ENCODE measurements at places on chromosomes 3 and 15.

- H3K27ac ChIP-seq: no peak overlapping the region
- no peaks in the 10 kb centered on the region for H3K36me3 ChIP-seq
- H3K27me3 ChIP-seq: peaks cover 7% of the 10 kb centered on the region
- H3K4me3 ChIP-seq: no peak overlapping the region
These were observed 41.3 kb upstream of the GCNT3 start for GRCh38 chr15:59570315-59570714.

- H3K27me3 ChIP-seq: peaks cover 46% of the 10 kb centered on the region
- no peak overlapping the region for H3K4me3 ChIP-seq
- no peak overlapping the region for H3K27ac ChIP-seq
- H3K36me3 ChIP-seq: no peaks in the 10 kb centered on the region
- no peaks in the 10 kb centered on the region for H3K4me1 ChIP-seq
These were observed 11.6 kb upstream of the ACAN start for GRCh38 chr15:88791637-88792036.

DNA sequence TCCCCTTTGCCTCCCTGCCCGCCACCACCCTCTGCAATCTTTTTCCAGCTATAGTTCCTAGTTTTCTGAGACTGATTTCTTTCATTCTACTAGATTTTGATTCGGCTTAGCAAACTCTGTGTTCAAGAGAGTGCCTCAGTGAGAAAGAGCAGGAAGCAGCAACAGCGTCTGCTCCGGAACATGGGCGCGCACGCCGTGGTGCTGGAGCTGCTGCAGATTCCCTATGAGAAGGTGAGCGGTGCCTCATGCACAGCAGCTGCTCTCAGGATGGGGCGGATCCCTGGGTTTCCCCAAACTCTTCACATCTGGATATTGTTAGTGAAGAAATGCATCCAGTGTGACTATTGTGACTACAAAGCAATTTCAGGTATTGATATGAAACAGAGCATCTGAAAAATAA lies 191.8 kb downstream of the ITPR1 start:
- H3K4me1 ChIP-seq: no peaks in the 10 kb centered on the region
- H3K36me3 ChIP-seq: peaks cover 95% of the 10 kb centered on the region
- DNase-seq: no peak
- H3K27ac ChIP-seq: no peak overlapping the region

DNA sequence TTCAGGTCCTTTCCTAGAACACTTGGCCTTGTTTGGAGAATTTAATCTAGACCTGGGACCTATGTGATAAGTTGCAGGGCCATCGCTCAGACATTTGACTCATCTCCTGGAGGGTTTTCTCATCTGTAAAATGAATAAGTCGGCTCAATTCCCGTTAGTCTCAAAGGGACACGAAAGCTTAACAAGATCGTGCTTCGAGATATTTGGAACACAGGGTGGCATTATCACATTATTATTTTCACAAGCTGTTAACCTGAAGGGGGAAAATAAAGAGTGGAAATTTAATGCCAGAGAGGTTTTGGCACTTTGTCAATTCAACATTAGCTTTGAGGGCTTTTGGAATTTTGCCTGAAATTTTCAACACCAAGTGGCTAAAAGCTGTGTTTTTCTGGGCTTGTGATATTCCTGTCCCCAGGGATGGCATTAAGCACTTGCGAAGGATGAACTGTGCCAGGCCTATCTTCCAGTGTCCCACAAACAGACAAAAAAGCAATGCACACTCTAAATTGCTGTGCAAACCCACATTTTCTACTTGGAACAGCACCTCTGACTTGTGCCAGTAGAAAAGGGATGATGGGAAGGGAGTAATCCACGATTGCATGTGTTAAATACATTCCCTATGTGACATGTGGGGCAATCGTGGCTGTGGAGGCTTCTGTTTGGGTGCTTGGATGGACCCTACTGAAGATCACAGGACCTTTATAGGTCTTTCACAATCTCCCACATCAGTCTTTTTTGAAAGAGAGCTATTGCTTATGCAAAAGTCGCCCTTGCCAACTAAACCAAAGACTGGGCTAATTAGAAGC lies 478.7 kb downstream of the MFSD1 start:
- no peaks in the 10 kb centered on the region for H3K4me1 ChIP-seq
- no peak overlapping the region for H3K4me3 ChIP-seq
- H3K36me3 ChIP-seq: no peaks in the 10 kb centered on the region
- no peak for DNase-seq

DNA sequence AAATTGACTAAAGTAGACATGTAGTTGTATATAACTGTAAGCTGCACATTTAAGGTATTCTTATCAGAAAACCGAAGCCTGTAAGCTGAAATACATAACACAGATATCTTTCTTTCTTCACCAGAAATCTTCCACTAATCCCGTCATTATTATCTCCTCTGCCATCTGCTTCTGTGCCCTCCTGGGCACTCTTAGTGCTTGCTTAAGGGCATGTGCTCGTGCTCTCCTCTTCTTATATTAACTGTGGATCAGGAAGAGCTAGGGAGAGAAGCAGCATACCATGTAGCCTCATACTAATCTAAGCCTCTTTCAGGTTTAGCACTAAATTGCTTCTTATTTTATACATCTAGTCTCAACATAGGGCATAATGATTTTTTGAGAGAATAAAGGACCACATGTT lies 60.8 kb downstream of the RIOX2 start:
- no peak for DNase-seq
- H3K36me3 ChIP-seq: peaks cover 14% of the 10 kb centered on the region
- H3K27me3 ChIP-seq: no peaks in the 10 kb centered on the region
- H3K4me1 ChIP-seq: peaks cover 25% of the 10 kb centered on the region
- no peak overlapping the region for H3K4me3 ChIP-seq
- peak overlapping the region; percentile 69 for H3K27ac ChIP-seq

DNA sequence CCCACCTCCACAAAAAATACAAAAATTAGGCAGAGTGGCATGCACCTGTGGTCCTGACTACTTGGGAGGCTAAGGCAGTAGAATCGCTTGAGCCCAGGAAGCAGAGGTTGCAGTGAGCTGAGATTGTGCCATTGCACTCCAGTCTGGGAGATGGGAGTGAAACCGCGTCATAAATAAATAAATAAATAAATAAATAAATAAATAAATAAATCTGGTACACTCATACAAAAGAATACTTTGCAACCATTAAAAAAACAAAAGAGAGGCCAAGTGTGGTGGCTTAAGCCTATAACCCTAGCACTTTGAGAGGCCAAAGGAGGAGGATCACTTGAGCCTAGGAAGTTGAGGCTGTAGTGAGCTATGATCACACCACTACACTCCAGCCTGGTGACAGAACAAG lies 28.0 kb downstream of the MESP1 start:
- H3K4me3 ChIP-seq: no peak overlapping the region
- DNase-seq: no peak
- H3K36me3 ChIP-seq: no peaks in the 10 kb centered on the region
- H3K4me1 ChIP-seq: no peaks in the 10 kb centered on the region
- H3K27ac ChIP-seq: no peak overlapping the region
- peaks cover 5% of the 10 kb centered on the region for H3K27me3 ChIP-seq

GRCh38 chr15:31339558-31339895 lies 12.9 kb downstream of the KLF13 start:
- H3K27ac ChIP-seq: peak overlapping the region; percentile 98
- H3K4me1 ChIP-seq: peaks cover 100% of the 10 kb centered on the region
- peaks cover 34% of the 10 kb centered on the region for H3K36me3 ChIP-seq
- H3K4me3 ChIP-seq: peak overlapping the region; percentile 53

Data from activated T-cell treated with anti-CD3 and anti-CD28 coated beads, Interleukin-2, amount 50 U/mL, for 24 hours (primary cell).